ENCODE measurements at places on chromosomes 2 and 18.

DNA sequence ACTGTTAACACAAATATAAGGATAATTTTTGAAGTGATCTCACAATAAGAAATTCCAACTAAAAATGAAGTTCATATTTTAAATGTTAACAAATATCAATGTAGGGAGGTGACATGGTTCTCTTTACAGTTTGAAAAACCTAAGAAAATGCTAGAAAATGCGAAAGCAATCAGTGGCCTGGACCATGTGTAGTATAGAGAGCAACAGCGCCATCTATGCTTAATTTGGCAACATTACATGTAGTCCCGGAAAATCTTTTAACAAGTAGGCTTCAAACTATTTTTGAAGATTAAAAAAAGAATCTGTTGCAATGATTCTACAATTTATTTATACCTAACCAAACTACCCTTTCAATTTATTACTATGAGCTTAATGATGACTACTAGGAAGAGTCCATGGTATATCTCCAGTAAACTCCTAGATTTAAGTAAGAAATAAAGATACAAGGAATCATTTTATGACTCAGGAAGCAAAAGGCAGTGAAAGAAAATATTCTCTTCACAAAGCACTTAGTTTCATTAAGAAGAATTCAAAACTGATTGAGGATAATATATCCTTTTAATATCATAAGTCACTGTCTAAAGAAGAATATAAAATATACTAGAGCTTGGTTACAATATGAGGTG, 33.3 kb downstream of the NDUFA10 start:
- peak; percentile 13 for DNase-seq

DNA sequence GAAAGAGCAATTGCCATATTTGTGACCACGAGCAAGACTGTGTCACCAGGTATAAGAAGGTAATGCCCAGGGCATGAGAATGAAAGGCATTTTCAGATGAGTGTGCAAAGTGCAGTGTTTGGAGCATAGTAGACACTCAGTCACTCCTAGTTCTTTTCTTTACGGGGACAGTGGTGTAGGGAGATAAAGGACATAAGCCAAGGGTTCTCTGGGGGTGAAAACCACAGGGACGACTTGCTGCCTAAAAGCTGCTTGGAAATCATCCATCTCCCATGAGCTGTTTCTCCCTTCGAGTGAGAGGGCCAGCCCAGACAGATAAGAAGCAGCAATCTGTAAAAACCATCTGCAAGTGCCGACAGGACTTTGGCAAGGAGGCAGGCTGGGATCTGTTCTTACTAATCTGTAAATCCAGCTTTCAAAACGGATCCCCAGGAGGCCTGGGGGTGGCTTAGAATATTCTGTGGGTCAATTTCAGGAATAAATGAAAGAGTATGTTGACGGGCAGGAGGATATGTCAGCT, 221.6 kb downstream of the LPIN1 start:
- DNase-seq, result no peak

DNA sequence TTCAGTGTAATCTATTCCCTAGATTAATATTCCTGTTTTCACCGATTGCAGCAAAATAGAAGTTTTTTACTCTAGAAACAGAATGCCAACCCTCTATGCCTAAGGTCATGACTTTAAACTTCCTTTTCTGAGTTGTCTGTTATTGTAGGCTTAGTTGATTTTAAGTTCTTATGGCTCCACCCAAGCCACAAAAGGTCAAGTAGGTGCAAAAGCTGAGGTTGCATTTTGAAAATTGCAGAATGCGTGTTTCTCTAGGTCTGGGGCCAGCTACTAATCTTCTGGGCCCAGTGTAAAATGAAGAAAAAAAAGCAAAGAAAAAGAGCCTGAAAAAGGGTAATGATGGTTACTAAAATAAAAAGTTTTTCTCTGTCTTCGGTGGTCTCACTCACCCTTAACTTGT, 635.7 kb upstream of the FAM98A start:
- DNase-seq, result no peak

DNA sequence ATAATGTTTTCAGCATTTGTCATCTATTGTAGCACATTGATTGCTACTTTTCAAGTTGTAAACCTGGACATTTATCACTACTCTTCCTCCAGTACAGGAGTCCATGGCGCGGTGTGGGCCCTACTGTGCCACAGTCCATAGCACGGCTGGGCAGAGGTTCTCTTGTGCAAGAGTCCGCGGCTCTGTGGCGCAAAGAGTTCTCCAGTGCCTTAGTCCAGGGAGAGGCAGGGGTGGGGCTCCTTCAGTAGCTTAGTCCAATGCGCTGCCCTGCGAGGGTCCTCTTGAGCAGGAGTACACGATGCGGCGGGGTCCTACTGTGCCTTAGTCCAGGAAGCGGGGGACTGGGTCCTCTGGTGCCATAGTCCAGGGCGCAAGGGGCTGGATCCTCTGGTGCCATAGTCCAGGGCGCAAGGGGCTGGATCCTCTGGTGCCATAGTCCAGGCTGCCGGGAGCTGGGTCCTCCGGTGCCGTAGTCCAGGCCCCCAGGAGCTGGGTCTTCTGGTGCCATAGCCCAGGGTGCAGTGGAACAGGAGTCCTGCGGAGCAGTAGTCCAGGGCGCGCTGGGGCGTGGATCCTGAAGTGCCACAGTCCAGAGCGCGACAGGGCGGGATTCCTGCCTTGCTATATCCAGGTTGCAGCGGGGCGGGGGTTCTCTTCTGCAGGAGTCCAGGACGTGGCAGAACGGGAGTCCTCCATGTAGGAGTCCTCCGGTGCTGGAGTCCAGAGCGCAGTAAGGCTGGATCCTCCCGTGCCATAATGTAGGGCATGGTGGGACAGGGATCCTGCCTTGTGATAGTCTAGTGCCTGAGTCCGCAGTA, 129.3 kb downstream of the CCDC74A start:
- DNase-seq, result no peak

- no peak for DNase-seq
Observed at GRCh38 chr2:105553538-105554196, 154.8 kb upstream of the FHL2 start.

DNA sequence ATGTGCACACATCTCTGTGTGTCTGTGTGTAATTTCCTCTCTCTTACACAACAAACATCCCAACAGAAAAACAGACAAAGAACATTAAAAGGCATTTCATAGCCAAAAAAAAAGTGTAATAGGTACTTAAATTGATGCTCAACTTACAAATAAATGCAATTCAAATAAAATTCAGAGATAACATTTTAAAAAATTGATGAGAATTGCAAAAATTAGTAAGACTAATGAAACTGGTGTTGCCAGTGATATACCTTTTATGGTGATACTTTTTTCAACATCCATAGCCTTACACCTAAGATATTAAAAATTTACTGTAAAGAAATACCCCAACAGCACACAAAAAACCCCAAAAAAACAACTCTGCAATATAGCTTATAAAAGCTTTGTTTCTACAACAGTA, 76.0 kb downstream of the SS18 start:
- no peak for DNase-seq

DNA sequence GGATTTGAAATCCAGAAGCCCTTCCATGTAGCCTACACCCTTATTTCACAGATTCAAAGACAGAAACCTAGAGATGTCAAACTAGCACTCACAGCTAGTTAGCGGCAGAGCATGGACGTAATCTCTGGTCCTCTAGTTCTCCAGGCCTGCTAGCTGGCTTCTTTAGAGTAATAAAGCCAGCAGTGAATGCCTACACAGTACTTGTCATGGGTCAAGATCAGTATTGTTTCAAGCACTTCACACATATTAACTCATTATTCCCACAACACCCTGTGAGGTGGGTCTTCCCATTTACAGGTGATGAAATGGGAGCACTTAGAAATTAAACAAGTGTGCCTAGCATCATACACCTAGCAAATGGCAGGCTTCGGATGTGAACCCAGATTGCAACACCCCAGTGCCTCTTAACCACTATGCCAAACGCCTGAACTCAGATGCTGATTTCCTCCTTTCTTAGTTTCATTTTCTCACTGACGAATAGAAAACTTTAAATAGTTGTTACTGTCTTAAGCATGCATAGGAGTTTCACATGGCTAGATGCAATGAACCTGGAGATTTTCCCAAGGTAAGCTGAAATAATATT, 14.5 kb upstream of the ZBTB14 start:
- DNase-seq, result no peak
